HS-27A (cell line): ENCODE measurements at places on chromosomes 11 and 22.

- no peak for DNase-seq
Observed at GRCh38 chr11:45652781-45653180, 12.6 kb downstream of the CHST1 start.

DNA sequence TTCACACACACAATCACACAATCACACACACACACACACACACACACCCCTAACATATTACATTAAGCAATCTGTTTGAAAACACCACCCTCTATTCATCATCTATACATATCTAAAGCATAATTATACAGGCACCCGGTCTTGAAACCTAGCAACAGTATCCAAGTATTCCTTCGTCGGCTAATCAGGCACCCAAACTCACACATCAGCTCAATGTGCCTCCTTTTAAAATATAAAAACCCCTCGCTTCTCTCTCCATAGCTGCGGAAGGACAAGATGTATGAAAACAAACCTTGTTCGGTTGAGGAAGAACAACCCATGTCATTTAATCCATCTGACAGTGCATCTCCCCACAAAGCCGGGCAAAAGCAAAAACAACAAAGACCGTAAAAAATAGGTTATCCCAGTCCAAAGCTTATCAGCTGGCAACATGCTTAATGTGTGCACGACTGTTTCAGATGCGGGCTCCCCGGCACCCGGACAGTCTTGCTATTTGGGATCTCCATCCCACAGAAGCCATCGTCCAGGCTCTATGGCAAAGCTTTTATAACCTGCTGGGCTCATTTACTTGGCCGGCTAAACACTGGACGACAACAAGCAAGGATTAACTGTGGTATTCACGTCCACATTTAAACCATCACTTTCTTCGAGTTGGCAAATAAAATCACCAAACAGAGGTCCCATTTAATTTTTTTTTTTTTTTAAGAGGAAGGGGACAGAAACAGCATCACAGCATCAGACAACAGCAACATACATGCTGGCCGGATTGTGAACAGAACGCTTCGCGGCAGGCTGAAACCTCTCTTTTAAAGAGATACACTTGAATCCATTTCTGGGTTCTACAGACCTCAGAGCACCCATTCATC, 365.5 kb downstream of the SHANK2 start:
- DNase-seq: no peak

DNA sequence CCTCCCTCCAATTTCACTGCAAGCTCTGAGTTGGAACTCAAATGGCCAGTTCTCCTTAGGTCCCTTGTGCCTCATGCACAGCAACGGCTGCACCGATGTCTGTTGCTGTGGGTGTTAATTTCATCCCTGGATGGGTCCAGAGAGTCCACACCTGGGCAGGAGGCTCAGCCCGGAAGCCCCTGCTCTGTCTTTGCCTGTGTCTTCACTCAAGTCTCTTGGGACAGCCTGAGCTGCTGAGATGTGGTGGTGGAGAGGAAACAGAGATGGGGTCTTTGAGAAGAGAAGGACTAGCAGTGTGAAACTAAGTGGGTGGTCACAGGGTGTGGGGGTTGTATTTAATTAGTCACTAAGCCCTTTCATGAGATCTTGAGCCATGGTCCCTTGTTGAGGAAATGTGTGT, 109.3 kb downstream of the NECTIN1 start:
- no peak for DNase-seq

DNA sequence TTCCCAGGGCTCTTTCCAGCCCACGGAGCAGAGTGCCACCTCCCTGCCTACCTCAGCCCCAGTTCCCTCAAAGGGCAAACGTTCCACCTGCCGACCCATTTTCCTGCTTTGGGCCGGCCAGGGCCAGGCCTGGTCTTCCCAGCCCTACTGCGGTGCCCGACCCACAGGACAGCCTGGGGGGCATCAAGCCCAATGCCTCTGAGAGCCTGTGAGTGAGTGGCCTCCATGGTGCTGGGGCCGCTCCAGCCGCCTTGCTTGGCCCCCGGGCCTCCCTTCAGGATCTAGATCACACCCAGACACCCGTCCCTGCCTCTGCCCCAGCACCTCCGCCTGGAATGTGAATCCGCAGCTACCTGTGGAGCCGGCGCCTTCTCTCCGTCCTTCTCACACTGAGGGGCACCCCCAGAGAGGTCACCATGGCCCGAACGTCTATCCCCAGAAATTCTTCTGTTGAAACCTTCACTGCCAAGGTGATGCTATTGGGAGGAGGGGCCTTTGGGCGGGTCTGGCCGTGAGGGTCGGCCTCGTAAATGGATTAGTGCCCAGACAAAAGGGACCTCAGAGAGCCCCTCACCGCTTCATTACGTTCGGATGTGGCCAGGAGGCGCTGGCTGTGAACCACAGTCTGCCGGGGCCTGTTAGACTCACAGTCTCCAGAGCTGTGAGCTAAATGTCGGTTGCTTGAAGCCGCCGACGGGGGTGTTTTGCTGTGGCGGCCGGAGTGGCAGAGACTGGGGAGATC, 36.2 kb upstream of the BRSK2 start:
- no peak for DNase-seq

DNA sequence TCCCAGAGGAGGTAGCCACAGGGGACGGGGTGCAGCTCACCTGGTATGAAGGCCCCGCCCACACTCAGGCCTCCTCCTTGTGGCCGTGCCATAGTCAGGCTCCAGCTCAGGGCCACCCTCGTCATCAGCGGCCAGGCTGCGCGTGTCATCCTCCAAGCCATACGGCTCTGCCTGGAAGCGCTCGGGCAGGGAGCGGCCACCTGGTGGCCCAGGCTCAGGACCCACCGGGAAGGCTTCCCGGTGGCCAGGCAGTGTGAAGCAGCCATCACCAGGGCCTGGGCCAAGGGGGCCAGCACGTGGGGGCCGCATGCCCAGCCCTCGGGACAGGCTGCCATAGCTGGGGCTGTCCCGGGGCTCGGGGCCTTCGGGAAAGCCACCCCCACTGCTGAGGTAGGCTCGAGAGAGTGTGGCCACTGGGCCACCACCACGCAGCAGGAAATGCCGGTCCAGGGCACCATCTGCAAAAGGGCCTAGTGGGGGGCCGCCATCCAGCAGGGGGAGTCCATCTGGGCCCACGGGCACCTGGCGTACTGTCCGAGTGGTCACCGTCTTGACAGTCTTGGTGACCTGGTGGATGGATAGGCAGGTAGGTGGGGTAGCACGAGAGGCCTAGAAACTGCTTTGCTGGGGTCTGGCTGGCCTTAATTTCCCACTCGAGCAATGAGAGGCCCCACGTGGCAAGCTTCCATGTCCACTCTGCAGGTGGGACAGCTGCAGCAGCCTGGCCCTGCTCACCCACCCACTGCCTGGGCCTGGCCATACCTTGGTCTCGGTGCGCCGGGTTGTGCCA, 35.3 kb downstream of the ARVCF start:
- DNase-seq: no peak

DNA sequence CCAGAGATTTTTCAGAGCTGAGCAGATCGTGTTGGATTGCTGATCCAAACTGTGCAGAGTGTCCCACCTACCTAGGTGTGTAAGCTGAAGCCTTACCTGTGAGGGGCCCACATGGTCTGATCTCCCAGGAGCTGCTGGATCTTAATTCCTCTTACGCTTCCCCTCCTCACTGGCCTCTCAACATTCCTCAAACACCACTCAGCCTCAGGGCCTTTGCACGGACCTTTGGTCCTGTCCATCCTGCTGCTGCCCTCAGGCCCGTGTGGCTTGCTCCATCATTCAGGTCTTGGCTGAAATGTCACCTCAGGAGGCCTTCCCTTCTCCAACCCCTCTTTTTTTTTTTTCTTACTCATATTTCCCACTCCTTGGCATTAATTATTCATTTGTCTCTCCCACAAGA, 21.1 kb upstream of the RAB1B start:
- no peak for DNase-seq

DNA sequence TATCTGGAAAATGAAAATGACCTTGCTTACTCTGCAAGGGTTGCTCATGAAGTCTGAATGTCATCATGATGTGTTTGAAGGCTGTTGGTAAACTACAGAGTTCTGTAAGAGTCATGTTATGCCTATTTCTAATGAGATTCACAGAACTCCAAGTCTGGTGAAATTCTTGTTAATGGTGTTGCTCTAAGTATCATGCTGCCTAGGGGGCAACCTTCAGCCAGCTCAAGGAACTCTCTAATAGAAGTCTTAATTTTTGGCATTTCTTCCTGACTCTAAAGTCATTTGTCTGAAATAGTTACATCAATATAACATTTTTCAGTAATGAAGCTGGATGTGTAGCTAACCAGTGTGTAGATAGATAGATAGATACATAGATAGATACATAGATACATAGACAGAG, 302.8 kb downstream of the FAT3 start:
- DNase-seq: no peak

DNA sequence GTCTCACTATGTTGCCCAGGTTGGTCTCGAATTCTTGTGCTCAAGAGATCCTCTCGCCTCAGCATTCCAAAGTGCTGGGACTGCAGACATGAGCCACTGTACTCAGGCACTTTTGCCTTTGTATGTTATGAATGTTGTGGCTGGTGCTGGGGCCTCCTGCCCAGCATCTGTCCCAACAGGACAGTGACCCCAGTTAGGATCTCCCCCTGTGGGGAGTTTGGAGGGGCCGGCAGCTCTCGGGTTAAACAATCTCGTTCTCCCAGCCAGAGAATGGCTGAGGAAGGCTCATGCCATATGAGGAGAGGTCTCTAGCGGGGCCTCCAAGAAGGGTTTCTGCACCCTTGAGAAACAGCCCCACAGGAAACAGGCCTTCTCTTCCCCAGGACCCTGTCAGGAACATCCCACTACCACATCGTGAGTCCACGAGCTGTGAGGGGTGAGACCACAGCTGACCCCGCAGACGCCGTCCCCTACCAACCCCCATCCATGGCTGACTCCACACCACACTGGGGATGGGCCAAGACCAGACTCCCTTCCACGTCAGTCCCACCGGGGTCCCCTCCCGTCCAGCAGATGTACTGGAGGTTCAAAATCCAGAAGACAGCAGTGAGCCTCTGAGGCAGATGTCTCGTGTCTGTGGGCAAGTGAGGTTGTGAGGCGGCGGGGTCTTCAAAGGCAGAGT, 54.1 kb downstream of the SHANK2 start:
- DNase-seq: no peak

DNA sequence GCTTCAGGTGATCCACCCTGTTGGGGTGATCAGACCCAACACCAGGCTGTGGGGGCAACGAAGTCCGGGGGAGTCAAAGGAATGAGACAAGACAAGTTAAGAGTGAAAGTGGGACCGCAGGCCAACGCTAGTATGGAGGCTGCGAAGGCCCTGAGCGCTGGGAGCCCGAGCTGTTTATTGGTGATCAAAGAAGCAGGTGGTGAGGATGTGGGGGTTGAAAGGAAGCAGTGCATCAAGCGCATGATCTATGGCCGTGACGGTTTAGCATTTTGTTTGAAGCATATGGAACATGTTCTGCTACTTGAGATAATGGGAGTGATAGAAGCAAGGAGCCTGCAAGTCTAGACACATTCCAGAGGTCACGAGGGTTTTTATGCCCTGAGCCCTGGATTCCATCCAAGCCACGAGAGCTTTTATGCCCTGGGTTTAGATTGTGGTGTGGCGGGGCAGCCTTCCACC, 49.5 kb downstream of the MCHR1 start:
- DNase-seq: no peak

- no peak for DNase-seq
Observed at GRCh38 chr11:78054971-78055370, 8.7 kb upstream of the THRSP start.

DNA sequence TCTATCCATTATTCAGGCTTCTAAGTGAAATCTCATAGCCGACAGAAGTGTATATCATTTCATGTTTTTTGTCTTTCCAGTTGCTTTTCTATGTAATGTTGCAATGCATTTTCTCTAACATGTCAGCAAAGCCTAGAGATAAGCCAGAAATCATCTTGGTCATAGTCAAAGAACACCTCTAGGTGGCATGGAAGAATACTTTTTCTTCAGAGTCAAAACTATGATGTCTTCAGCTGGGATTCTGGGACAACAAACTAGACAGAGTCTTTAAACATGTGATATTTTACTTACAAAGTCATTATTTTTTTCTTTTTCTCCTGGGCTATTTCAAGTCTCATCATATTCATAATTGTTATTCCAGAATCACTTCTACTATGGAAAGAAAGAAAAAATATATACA, 4.4 kb downstream of the GAS2 start:
- no peak for DNase-seq

DNA sequence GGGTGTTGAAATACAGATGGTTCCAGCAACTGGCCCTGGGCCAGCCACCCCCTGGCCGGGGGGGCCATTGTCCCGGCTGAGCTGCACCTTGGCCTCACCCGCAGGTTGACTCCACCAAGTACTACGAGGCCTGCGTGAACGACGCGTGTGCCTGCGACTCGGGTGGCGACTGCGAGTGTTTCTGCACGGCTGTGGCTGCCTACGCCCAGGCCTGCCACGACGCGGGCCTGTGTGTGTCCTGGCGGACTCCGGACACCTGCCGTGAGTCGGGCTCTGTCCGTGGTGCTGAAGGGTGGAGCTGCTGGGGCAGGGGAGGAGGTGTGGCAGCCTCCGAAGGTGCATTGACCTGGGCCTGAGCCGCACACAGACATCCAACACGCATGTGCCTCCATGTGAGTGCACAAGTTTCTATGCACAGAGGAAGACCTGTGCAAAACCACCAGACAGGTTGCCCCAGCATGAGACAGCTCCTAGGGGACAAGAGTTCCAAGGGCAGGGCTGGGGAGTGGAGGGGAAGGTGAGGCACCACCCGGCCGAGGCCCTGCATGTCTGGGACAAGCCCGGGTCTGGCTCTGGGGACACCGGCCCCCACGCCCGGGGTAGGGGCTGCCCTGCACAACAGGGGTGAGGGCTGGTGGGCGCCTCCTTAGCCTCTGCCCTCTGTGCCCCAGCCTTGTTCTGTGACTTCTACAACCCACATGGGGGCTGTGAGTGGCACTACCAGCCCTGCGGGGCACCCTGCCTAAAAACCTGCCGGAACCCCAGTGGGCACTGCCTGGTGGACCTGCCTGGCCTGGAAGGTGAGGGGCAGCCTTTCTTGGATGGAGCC, 16.1 kb downstream of the MUC5B start:
- DNase-seq: no peak

- DNase-seq: no peak
Observed at GRCh38 chr22:17241576-17242330, 22.5 kb upstream of the ADA2 start.

DNA sequence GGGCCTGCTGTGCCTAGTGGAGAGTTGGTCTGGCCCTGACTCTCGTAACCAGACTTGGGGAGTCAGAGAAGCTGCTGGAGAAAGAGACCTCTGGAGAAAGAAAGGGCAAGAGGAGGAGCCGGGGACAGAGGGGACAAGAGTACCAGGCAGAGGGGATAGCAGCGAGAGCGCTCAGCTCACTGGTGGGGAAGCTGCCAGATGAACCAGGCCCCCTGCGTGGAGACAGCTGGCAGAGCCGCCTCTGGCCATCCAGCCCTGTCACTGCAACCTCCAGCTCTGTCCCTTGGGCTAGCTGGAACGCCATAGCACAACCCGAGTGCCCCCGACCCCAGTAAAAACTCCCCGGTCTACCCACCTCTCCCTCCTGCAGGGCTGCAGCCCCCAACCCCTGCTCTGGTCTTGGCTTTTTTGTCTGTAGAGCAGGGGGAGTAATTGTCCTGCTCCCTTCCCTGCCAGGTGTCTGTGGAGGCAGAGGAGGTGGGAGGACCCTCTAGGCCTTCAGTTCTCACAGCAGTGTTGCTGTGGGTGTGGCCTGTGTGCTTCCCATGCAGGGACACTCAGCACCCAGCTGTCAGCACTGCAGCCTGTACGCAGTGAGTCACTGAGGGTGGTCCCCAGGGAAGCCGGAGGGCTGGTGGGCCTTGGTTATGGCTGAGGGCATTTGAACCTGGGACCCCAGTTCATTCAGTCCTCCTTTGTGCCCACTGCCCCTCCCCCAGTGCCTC, 4.8 kb upstream of the SUN2 start:
- DNase-seq: no peak

GRCh38 chr11:119629085-119629484, 99.9 kb downstream of the NECTIN1 start:
- DNase-seq: no peak
